ENCODE measurements at places on chromosomes 3 and 15. TPM values are rescaled to one million over a fixed set of nuclear protein-coding genes. Genes with fewer than 3 reads are reported as not detected.

Gene AADACL2
- not detected for total RNA-seq

Gene PKM
- 1,950 TPM for total RNA-seq

Gene ADGRG7
- total RNA-seq: 1.1 TPM

Gene RARB
- total RNA-seq: 44.8 TPM

Gene CAPN3
- 0.44 TPM for total RNA-seq
